GDM1 (cell line): ENCODE measurements at places on chromosomes 16 and 17.
A peak's percentile ranks its signal among the peaks of the same experiment; 100 is the strongest.

GRCh38 chr17:50745631-50746030 lies 21.7 kb downstream of the ANKRD40CL start:
- no peak for DNase-seq

DNA sequence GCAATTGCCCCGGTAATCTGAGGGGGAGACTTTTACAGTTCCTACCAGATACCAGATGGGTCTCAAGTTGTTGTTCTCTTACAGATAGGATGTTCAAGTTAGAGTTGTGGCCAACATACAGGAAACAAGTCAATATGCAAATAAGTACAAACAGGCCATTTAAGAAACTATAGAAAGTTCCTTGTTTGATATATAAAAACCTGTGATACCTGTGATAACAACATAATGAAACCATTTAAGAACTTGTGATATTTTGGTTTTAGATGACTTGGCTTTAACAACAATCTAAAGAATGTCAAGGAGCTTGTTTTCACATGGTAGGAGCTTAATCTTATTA lies 16.8 kb downstream of the CDR2 start:
- DNase-seq = no peak

- DNase-seq = peak; percentile 48
These were observed 6.7 kb downstream of the BAHCC1 start for GRCh38 chr17:81401723-81402529.

DNA sequence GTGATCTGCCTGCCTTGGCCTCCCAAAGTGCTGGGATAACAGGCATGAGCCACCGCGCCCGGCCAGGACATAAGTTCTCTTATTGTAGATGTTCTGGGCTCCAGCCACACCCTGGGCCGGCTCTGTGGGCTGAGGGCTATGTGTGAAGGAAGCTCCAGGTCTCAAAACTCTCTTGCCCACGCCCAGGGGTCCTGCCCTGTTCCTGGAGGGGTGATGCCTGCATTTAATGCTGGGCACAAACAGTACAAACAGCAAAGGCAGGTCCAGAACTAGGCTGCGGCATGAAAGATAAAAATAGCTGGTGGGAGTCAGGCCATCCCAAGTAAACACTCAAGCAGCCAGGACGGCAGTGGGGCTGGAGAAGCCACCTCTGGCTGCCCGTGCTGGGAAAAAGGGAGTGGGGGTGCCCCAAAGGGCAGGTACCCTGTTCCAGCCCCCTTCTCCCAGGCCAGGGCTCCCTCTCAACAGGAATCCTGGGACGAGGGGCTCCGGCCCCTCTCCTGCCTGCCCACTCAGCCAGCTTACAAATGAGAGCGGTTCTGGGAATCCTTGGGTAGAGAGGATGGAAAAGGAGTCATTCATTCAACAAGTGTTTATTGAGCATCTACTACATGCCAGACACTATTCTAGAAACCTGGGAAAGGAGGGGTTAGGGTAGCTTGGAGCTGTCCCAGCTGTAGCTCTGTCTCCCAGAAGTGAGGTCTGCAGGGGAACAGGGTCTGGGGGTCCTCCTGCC lies 4.6 kb downstream of the TRIM47 start:
- DNase-seq = no peak

- DNase-seq = no peak
These were observed 6.6 kb downstream of the ZDHHC7 start for GRCh38 chr16:85004587-85005205.

- DNase-seq = no peak
These were observed 12.4 kb downstream of the TMEM94 start for GRCh38 chr17:75468779-75469373.

- DNase-seq = no peak
These were observed 3.9 kb downstream of the PLEKHG4 start for GRCh38 chr16:67283039-67283825.

DNA sequence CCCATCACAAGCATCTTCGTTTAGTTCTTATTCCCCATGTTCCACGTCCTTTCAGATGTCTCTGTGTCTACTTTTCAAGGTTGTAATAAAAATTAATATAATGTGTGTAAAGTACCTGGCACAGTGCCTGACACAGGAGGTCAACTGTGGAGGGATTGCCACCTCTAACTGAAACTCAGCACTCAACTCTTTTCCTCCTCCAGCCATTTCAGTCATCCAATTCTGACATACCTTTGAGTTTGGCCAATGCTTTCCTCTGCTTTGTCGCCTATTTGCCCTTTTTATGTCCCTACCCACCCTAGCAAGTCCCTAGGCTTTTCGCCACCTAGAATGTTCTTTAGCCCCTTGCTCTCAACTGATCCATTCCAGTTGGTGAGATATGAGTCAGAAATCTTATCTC lies 1.6 kb downstream of the UBE2Z start:
- DNase-seq = no peak

DNA sequence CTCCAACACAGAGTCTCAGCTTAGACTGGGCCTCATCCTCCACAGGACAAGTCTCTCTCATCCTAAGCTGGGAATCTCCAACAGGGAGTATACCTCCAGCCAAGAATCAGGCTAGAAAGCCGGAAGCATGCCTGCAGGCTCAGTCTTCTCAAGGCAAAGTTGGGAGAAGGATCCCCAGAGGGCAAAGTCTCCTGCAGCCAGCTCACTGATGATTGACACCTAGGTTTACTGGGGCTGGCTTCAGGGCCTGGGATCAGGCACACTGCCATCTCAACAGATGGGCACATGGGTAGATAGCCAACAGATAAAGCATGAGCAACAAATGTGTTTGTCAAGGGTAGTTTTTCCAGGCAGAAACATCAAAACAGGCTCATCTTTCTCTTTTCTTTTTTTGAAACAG lies 56.1 kb upstream of the TOX3 start:
- DNase-seq = no peak

DNA sequence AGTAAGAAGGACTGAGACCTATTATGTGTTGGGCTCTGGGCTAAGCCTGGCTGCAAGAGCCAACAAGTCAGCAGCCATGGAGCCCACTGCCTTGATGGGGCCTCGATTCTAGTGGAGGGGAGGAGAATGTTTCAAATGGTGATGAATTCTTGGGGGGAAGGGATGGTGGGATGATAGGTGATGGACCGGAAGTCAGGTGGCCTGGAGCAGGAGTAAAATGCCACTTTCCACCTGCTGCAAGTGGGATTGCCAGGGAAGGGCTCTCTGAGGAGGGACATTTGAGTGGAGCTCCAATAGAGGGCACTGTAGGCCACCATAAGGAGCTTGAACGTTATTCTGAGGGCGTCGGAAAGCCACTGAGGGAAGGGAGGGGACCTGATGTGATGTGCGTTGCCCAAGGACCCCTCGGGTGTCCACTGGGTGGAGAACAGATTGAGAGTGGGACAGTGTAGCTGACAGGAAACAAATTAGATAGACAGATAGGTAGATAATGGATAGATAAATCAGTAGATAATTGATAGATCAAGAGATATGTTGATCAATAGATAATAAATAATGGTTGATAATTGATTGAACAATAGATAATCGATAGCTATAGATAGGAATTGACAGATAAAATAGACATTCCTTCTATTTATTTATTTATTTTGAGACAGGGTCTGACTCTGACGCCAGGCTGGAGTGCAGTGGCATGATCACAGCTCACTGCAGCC lies 18.2 kb upstream of the NXPH3 start:
- peak; percentile 41 for DNase-seq

DNA sequence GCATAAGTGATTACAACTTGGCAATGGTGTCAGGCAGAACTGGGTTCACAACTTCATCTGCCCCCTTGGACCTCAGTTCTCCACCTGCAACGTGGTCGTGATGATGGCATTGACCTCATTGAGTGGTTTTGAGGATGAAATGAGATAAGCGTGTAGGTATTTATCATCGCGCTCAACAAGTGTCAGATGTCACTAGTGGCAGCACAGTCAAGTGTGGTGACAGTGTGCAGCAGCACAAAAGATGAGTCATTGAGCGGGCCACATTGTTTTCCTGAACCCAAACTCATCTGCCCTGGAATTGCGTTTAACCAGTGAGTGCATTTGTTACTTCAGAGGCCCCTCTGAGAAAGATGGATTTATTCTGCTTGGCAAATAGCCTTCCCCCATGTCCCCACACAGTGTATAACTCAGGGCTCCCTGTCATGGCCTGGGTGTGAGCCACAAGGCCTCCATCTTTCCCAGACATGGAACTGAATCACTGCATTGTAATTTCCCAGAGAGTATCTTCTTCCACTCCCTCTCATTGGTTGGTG lies 20.9 kb downstream of the IRX3 start:
- DNase-seq = no peak

GRCh38 chr16:19913340-19913645 lies 28.6 kb upstream of the GPRC5B start:
- DNase-seq = no peak

GRCh38 chr16:30526137-30526822 lies at the start of gene ZNF768:
Gene ZNF768 (minus strand): TSS chr16:30526566. CDS start chr16:30526413, 153 bp downstream.
- DNase-seq = peak; percentile 48

GRCh38 chr16:64478252-64478906 lies 643.5 kb downstream of the CDH11 start:
- DNase-seq = no peak

GRCh38 chr17:59810894-59811153 lies 81.9 kb downstream of the TUBD1 start:
- DNase-seq = no peak

DNA sequence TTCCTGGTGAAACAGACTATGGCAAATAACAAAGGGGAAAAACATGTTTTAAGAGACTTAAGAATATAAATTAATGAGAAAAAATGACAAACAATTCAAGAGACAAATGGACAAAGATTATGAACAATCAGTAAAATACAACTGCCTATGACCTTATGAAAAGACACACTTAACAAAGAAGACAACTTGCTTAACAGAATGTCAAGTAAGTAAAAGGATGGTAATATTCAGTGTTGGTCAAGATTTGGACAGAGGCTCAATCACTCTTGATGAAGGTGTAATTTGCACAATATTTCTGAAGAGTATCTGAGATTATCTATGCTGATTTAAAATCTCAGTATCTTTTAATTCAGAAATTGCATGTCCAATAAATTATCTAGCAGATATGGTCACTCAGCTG lies 34.4 kb downstream of the CREBBP start:
- DNase-seq = no peak

DNA sequence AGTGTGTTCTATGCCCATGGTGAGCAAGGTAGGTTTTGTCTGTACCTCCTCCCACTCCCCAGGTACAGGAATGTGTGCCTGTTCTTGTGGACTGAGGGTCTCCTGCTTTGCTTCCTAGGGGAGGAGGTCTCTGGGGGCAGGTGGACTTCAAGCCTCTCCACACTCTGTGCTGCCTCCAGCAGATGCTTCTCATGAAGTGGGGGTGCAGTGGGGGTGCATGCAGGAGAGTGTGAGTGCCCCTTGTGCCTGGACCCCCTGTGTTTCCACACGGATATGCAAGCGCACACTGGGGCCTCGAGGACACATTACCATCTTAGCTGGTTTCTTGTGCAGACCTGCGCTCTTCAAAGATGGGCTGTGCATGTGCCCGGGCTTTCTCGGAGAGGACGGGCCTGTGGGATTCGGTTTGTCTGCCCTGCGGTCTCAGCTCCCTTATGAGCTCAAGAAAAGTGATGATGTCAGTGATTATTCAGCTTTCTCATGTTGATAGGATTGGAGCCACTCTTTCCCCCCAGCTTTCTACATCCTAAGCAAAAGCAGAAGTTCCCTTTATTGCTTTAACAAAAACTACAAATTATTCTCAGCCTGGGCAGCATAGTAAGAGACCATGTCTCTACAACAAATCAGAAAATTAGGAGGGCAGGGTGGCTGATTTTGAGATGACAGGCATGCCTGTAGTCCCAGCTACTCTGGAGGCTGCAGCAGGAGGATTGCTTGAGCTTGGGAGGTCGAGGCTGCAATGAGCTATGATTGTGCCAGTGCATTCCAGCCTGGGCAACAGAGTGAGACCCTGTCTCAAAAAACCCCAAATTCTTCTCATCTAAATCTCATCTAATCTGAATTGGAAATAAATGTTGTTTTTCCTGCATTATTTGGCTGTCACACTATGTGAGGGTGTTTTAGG lies 86.8 kb downstream of the RPTOR start:
- DNase-seq = no peak

GRCh38 chr17:11900041-11900476 lies 97.2 kb downstream of the ZNF18 start:
- no peak for DNase-seq

- no peak for DNase-seq
These were observed 479.8 kb upstream of the CDH8 start for GRCh38 chr16:62516001-62516400.

GRCh38 chr17:38579934-38580333 lies 25.8 kb downstream of the SRCIN1 start:
- DNase-seq = no peak

- DNase-seq = no peak
These were observed 25.0 kb upstream of the C16orf78 start for GRCh38 chr16:49348408-49349176.

DNA sequence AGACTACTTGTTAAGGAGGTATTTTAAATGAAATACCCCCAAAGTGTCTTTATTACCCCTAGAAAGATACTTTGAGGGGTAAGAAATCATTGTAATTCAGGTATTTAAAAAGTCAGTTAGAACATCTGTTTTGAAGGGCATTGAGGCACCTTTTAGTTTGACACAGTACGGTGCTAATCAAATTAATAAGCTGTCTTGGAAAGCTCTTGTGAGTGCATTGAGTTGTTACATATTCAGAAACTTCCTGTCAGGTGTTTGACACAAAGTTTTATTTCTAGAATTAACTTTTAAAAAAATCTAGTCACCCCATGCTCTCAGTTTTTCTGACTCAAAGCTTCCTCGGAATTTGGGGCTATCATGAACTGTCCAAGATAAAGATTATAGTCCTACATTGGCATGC lies 4.6 kb downstream of the RBBP6 start:
- DNase-seq = no peak

DNA sequence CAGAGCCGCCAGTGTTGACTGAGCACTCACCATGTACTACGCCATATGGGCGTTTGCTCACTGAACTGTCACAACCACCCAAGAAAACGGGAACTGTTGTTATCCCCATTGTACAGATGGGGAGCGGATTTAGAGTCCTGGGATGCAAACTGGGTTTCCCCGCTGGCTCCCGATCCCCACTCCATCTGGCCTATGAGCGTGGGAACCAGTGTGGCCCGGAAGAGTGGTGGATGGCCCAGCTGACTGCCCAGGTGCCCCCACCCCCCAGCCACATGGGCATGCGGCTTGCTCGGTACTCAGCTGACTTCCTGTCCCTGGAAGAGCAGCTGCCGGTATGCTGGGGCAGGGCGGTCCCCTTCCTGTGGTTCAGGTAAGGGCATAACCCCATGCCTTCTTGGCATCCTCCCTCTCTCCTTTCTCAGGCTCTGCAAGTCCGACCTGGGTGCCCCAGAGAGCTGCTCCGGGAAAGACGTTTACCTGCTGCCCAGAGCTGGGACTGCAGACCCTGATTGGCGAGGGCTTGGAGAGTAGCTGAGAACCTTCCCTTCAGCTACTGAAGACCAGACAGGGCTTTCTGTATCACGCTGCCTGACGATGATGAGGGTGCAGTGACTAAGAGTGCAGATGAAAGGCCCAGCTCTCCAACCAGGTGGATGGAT lies 16.2 kb downstream of the SOCS3 start:
- no peak for DNase-seq

- no peak for DNase-seq
These were observed 40.1 kb downstream of the NDEL1 start for GRCh38 chr17:8475781-8476180.

GRCh38 chr17:21293831-21294210 lies 9.3 kb downstream of the MAP2K3 start:
- DNase-seq = no peak
